T follicular helper cell (primary cell): ENCODE measurements at places on chromosomes 12 and 14.

GRCh38 chr14:90405101-90405500 lies 8.3 kb downstream of the CALM1 start:
- DNase-seq = no peak

DNA sequence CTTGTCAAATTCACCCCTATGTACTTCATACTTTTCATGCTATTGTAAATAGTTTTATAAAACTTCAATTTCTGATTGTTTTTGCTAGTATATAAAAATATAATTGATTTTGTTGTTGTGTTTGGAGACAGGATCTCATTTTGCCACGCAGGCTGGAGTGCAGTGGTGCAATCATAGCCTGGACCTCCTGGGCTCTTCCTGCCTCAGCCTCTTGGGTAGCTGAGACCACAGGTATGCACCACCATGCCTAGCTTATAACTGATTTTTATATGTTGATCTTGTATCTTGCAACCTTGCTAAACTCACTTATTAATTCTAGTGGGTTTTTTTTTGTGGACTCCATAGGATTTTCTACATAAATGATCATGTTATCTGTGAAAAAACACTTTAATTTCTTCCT lies 23.5 kb downstream of the ATP5MC2 start:
- DNase-seq = no peak

- no peak for DNase-seq
Measured at GRCh38 chr12:52443966-52444365, 8.0 kb downstream of the KRT6B start.

DNA sequence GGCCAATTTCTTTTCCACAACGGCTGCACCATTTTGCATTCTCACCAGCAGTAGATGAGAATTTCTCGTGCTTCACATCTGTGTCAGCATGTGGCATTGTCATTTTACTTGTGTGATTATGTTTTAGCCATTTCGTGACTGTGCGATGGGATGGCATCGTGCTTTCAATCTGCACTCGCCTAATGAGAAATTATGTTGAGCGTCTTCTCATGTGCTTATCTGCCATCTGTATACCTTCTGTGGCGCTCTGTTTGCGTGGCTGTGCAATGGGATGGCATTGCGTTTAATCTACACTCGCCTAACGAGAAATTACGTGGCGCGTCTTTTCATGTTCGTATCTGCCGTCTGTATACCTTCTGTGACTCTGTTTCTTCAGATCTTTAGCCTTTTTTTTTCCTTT lies 14.9 kb upstream of the GPR132 start:
- DNase-seq = no peak

GRCh38 chr12:15701631-15702156 lies 87.5 kb downstream of the EPS8 start:
- DNase-seq = no peak

- DNase-seq = no peak
Measured at GRCh38 chr12:13032164-13032563, 12.0 kb upstream of the FAM234B start.

GRCh38 chr14:85558505-85558904 lies 28.6 kb downstream of the FLRT2 start:
- DNase-seq = no peak

GRCh38 chr14:34733245-34733644 lies 18.9 kb upstream of the CFL2 start:
- DNase-seq = no peak
